Activated effector memory CD4-positive, alpha-beta T cell treated with anti-CD3 and anti-CD28 coated beads, Interleukin-2, amount 50 U/mL, for 16 hours (primary cell): ENCODE measurements at places on chromosomes 6 and 20.

DNA sequence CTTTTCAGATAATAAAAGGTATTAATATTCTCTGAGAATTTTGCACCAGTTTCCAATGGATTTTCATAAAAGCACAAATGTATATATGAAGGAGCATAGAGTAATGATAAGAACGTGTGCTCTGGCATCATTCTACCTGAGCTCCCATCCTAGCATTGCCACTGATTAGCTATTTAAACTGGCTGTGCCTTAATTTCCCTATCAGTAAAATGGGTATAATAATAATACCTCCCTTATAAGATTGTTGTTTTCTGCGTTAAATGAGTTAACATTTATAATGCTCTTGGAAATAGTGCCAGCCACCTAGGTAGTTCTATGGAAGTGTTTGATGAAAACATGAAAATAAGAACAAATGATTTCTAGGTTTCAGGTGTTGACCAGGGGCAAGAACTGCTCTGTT lies 11.2 kb downstream of the ZKSCAN3 start:
- no peak for DNase-seq

DNA sequence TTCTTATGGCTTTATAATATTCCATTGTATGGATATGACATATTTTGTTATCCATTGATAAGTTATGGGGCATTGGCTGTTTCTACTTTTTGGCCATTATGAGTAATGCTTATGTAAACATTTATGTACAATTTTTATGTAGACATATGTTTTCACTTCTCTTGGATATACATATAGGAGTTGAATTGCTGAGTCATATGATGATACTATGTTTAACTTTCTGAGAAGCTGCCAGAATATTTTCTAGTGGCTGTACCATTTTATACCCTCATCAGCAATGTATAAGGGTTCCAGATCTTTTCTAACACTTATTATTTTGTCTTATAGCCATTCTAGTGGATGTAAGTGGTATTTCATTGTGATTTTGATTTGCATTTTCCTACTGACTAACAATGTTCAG lies 23.1 kb downstream of the OTOR start:
- no peak for DNase-seq

- DNase-seq, result no peak
Observed at GRCh38 chr6:138378463-138378862, 758 bp downstream of the SMIM28 start.

DNA sequence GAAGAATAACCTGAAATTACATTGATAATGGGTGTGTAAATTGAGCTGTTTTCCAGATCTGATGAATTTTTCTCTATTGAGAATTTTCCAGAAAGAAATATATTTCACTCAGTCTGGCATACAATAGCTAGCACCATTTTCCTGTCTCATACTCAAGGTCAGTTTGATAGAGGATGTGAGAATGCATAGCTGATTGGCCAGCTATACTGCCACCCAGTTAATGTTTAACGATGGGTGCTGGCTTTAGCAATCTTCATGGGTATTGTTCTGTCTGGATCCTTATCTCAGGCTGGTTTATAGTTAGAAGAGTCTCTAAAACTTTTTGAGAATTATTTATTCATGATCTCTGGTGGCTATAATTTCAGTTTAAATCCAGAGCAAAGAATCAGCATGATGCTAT lies 147.4 kb downstream of the HDGFL1 start:
- no peak for DNase-seq

DNA sequence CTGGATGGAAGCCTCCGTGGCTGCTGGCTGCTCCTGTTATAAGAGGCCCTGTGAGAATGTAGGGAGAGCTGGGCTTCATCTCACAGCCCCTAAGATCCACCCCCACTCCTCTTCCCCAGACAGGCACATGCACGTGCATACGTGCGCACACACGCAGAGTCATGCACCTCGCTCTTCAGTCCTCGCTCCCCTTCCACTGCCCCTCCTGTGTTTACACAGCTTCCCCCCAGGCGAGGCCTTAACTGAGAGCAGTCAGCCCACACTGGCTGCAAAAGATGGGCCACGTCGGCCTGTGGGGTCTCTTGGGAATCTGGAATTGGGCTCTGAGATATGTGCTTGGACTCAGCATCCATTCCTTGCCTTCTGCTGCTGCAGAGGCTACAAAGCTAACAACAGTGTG lies 35.2 kb upstream of the MLN start:
- DNase-seq, result no peak

GRCh38 chr20:10603378-10603777 lies 70.4 kb downstream of the JAG1 start:
- DNase-seq, result no peak

GRCh38 chr6:17389274-17389847 lies 4.0 kb upstream of the CAP2 start:
- no peak for DNase-seq

- no peak for DNase-seq
Observed at GRCh38 chr6:39111280-39111679, 3.7 kb downstream of the SAYSD1 start.
